NCI-H2029 treated with DMSO at 0.1 percent for 48 hours (cell line): ENCODE measurements at places on chromosomes 13 and 19.

GRCh38 chr13:47859165-47859564 is 141.9 kb downstream of the SUCLA2 start:
- DNase-seq: no peak

GRCh38 chr13:110953416-110953815 is 38.5 kb upstream of the ANKRD10 start:
- no peak for DNase-seq

- no peak for DNase-seq
Measured at GRCh38 chr19:39413272-39413910, 922 bp downstream of the PLEKHG2 start.

DNA sequence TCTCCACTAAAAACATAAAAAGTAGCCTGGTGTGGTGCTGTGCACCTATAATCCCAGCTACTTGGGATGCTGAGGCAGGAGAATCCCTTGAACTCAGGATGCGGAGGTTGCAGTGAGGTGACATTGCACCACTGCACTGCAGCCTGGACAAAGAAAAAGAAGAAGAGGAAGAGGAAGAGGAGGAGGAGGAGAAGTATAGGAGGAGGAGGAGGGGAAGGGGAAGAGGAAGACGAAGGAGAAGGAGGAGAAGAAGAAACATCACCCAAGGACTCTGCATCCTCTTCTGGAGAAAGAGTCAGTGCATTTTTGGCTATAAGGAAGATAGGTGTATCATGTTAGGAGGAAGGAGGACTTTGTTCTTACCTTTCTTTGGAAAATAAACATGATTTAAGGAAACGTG is 13.0 kb upstream of the FPR3 start:
- DNase-seq: no peak

DNA sequence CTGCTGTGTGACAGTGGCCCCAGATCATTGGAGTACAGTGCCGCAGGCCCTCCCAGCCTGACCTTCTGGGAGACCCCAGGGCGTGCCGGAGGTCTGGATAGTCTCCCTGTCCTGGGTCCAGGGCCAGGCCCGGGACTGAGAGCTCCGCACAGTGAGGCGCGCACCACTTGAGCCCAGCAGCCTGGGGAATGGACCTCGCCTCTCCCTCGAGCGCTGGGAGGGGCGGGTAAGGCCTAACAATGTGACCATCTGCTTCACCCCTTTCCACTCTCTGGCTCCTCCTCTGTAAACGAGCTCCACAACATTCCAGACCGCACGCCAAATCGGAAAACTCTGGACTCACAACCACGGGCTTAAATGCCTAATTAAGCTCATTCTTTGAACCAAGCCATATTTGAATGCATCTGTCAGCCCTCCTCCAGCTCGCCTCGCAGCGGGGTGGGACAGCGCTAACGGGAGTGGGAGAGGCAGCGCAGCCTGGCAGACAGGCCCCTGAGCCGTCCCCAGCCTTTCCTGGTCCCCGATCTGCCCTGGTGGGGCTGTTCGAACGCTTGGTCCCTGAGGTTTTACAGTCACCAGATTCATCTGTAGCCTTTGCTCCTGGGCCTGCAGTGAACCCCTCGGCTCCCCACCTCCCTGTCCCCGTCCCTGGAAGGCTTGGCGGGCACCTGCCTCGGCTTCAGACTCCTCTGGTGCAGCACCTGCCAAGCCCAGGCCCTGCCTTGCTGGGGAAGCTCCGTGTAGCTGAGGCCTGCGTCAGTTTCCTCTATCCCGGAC is 120.7 kb upstream of the VSTM2B start:
- DNase-seq: no peak

DNA sequence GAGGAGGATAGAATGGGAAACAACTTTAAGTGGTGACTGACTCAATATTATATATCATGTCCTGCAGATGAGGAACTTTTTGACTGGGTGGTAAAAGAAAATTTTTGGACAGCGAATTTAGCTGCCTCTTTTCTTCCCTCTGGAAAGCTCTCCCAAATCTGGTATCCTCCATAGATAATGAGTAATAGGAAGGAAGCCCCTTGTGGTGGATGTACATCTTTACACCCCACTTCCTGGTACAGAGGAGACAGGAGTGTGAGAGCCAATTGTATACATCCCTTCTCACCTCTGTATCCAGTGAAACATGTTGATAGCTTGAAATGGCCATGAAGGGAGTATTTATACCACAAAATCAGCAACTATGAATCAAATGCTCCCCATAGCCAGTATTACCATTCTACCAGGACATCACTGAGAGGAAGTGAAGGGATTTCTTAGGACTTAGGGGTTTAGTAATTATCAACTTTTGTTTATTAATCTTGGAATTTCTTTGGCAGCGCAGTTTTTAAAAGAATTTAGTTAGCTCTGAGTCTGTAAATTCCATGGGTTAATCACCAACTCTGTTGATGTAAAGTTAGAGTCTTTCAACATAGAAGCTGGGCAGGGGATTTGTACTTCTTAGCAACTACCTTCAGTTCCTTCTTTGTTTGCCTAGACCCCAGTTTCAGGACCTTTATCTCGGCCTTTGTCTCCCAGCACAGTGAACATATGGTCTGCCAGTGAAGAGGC is 17.0 kb upstream of the TDRD3 start:
- no peak for DNase-seq

DNA sequence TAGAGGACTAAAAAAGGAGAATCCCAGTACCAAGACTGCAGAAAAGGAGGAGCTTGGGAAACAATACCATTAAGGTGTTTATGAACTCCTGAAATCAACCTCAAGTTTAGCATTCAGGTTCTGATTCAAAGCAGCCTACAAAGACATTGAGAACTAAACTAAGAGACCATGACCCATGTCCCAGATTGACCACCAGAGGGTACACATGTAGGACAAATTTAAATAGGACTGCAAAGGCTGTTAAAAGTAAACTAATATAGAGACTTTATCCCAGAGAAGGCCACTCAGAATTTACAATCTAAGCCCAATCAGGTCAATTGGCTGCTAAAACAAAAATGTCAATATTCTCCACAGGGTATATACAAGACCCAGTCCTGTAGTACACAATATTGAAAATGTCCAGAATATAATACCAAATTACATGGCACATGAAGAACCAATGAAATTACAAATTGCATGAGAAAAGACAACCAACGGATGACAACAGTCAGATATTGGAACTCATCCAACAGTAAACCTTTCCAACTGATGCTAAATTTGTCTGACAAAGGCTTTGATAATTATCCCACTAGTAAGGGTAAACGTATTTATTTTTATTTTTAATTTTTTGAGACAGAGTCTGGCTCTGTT is 682.4 kb downstream of the UQCRFS1 start:
- DNase-seq: no peak

- no peak for DNase-seq
Measured at GRCh38 chr13:79373916-79374315, 32.1 kb downstream of the RBM26 start.

- no peak for DNase-seq
Measured at GRCh38 chr19:16136185-16136999, 7.1 kb upstream of the HSH2D start.

GRCh38 chr13:85286081-85286480 is 513.1 kb downstream of the SLITRK6 start:
- no peak for DNase-seq

- DNase-seq: no peak
Measured at GRCh38 chr13:100957741-100958140, 283.1 kb upstream of the TMTC4 start.

DNA sequence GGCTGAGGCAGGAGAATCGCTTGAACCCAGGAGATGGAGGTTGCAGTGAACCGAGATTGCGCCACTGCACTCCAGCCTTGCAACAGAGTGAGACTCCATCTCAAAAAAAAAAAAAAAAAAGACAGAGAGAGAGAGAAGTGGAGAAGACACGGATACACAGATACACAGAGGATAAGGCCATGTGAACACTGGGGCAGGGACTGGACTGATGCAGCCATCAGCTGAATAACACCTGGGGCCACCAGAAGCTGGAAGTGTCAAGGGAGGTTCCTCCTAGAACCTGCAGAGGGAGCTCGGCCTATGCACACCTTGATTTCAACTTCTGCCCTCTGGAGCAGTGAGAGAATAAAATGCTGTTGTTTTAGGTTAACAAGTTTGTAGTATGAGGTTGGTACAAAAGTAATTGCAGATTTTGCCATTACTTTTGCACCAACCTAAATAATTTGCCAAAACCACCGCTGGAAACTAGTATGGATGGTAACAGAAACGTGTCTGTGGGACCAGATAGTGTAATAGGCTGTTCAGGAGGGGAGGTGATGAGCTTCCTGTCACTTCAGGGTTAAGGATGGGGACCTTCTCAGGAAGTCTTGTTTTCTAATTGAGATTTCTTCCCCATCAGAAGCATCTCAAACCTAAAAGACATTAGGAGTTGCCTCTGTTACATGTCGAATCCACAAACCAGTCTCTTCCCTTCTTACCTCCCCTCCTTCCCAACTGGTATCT is 36.4 kb upstream of the IGSF23 start:
- peak; percentile 15 for DNase-seq

DNA sequence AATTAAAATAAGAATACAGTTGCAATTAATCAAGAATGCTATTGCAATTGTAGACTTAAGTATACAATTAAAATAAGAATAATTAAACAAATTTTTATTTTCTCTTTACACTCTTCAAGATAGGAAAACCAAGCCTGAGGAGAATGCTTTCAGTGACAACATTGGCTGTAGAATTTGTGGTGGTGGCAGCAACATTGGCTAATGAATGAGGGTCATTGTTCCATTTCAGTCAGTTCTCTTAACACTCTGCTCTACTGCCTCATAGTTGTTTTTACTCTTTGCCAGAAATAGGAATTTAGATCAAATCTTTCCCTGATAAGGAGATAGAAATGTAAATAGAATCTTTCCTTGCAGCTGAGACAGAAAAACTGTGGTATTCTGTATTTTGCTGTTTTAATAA is 391.6 kb downstream of the PCDH20 start:
- no peak for DNase-seq

DNA sequence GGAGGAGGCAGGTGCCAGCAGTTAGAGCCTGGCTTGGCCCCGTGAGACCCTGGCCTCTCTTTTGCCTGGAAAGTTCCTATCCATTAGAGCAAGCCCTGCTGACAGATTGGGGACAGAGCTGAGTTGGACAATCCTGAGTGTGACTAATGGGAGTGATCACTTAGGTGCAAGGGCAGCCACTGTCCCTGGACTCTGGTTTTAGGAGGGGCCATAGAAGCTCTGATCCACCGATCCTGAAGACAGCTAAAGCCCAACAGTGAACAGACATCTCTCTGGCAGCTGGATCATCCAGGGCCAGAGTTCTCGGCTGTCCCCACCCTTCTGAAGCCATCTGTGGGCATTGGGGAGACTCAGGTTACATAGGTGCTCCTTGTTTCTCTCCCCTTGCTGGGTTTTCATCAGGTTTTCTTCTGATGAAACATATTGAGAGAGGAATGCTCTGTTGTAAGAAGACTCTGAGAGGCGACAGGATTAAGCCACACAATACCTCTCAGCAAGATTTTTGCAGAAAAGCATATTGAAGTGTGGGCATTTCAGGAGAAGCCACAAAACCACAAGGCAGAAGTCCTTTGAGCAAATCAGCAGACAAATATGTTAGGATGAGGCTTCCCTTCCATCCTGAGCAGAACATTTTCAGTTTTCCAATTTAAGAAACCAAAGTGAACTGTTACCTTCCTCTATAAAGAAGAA is 288.0 kb upstream of the MAB21L1 start:
- no peak for DNase-seq

DNA sequence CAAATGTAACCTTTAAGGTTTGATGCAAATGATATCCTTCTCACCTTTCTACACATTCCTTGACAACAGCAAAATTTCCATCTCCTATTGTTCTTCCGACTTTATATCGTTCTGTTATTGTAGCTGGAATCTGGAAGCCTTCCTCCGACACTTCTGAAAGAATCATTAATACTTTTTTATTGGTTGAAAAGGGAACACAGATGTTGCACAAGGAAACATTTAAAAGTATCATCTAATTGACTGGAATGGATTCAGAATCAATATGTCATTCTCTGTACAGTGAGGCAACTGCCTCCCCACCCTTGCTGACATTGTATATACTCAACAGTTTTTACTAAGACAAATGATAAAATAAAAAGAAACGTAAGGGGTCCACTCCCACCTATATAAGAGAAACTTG is 295.2 kb downstream of the DCLK1 start:
- DNase-seq: no peak

DNA sequence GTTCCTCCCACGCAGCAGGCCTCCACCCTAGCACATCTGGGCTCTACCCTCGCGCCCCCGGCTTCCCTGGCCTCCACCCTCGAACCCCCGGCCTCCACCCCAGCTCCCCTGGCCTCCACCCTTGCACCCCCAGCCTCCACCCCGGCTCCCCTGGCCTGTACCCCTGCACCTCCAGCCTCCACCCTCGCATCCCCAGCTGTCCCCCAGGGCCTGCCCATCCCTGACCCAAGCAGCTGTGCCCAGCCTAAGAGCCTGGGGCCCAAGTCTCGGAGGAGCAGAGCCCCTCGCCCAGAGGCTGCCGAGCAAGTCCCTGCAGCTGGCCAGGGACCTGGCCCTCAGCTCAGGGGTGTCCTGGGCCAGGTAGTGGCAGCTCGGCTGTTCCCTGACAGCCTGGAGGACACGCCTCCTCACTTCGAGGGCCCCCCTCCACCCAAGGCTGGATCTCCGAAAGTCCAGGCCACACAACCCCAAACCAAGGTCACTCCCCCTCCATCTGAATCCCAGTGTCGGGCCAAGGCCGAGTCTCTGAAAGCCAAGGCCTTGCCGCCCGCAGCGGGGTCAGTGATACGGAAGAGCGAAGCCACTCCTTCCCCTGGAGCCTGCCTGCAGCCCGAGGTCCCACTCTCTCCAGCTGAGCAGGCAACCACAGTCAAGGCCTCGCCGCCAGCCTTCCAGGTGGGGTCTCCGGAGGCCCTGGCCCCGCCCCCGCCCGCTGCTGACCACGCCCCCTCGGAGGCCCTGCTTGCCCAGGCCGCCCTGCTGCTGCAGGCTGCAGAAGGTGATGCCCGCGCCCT is 7.9 kb upstream of the ARHGAP33 start:
- DNase-seq: no peak

GRCh38 chr19:47135156-47135555 is 4.5 kb downstream of the SAE1 start:
- no peak for DNase-seq

DNA sequence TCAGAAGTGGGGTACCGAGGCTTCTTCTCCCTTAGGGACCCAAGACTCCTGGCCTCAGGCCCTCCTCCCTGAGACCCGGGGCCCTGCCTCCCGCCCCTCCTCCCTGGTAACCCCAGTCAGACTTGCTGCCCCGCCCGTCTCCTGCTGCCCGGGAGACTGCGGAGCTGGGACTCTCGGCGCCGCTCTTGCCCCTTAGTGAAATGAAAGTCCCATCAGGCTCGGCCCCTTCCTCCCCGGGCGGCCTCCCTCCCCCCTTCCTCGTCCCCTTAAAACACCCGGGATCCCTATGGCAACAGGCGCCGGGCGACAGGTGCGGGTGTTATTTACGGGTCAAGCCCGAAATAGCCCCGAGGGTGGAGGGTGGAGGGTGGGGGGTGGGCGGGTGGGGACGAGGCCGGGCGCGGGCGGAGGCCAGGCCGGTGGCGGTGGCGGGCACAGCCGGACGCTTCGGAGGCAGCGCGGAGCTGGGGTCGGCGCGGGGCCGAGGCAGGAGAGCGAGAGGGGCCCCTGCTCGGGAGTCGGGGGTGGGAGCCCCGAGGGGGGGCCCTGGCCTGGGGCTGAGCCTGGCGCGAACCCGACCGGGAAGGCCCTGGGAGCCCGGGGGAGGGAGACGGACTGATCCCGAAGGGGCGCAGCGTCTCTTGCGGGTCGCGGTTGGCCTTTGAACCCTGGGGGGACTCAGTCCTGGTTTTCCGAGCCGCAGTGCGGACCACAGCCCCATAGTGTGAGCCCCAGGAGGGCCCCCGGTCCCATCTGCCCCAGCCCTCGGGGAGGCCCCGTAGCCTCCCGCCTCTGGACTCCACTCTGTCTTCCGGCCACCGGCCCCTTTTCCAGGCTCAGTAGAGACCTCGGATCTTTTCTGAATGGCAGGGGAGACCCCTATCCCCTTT is at the start of gene CACNG6:
CACNG6 (plus strand) TSS at position 414 of the 890 bp plus-strand sequence. CDS start 1,241 bp downstream, outside the sequence.
- DNase-seq: no peak
